ENCODE measurements at places on chromosomes 13 and 19. TPM values are rescaled to one million over a fixed set of nuclear protein-coding genes. Genes with fewer than 3 reads are reported as not detected.

DNA sequence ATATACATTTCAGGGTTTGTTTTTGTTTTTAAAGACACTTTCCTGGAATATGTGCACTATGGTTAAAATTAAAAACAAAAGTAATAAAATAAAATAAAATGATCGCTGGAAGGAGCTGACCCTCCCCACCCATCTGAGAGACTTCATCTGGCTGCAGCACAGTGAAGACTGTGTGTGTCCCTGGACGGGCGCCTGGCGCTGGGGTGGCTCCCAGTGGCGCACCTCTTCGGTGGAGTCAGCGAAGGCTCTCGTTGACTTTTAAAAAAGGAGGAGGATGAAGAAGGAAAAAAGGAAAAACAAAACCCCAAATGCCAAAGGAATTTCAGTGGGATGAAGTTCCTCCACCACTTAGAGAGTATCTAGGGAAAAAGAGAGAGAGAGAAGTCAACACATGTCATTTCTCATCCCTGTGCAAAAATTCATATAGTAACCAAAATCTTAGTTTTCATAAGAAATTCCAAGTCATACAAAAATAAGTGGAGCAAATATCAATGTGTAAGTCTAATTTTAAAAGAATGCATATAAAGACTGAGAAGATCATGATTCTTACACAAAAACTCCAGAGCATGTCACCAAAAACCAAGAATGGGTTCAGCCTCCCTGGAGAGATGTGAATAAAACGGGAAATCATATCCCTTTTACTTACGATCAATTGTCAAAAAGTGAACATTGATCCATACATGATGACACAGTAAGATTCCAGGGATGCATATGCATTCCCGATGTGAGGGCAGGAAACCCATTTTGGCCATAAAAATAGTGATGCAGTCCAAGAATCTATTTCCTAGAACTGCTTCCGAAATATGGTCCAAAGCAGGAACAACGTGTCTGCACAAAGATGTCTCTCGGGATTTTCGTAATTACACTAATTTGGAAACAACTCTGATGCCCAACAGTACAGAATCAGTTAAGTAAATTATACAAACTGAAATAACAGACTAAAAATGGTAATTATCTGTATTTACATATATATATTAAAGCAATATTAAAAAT, 123.8 kb downstream of the STK24 start:
- no peak for DNase-seq

Gene LIM2
- not detected for total RNA-seq

Gene TUBA3C
- not detected for total RNA-seq

DNA sequence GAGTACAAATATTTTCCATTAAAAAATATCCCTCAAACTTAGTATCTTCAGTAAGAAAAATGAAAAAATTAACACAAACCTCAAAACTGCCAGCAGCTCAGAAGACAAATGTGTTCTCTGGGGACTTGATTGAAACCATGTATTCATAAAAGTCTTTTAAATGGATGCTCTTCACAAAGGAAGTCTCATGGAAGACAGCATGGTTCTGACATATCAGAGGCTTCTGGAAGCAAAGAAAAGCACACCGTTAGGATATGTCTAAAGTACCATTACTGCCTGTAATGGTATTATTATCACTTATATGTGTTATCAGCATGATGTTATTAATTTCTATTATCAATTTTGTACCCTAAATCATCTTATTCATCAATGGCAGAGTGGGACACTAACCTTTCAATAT, 302.8 kb downstream of the ENOX1 start:
- no peak for DNase-seq

- no peak for DNase-seq
Observed at GRCh38 chr19:28296506-28296905, 916.4 kb downstream of the UQCRFS1 start.

- DNase-seq = no peak
Observed at GRCh38 chr13:40102854-40103253, 447.4 kb downstream of the COG6 start.

DNA sequence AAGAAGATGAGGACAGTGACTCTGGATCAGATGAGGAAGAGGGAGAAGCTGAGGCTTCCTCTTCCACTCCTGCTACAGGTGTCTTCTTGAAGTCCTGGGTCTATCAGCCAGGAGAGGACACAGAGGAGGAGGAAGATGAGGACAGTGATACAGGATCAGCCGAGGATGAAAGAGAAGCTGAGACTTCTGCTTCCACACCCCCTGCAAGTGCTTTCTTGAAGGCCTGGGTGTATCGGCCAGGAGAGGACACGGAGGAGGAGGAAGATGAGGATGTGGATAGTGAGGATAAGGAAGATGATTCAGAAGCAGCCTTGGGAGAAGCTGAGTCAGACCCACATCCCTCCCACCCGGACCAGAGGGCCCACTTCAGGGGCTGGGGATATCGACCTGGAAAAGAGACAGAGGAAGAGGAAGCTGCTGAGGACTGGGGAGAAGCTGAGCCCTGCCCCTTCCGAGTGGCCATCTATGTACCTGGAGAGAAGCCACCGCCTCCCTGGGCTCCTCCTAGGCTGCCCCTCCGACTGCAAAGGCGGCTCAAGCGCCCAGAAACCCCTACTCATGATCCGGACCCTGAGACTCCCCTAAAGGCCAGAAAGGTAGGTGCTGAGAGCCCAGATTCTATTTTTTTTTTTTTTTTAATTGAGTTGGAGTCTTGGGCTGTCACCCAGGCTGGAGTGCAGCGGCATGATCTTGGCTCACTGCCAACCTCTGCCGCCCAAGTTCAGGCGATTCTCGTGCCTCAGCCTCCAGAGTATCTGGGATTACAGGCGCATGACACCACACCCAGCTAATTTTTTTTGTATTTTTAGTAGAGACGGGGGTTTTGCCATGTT, 2.3 kb downstream of the PPP1R15A start:
- DNase-seq = no peak

Gene FXYD1
- total RNA-seq = 393 TPM

DNA sequence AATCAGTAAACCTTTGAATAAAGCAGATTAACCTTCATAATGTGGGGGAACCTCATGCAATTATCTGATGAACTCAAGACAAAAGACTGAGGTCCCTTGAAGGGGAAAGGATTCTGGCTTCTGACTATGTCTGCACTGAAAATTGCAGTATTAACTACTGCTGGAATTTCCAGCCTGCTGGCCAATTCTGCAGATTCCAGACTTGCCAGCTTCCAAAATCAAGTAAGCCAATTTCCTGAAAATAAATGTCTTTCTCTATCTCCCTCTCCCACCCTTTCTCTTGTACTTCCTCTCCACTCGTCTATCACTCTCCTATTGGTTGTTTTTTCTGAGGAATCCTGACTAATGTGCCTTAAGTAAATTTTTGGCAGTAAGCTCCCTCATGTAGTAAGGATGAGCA, 1479.9 kb upstream of the PRR20A start:
- no peak for DNase-seq

GRCh38 chr13:32938314-32938713, 77.9 kb upstream of the KL start:
- DNase-seq = no peak

Gene CEACAM21
- total RNA-seq = 0.89 TPM

DNA sequence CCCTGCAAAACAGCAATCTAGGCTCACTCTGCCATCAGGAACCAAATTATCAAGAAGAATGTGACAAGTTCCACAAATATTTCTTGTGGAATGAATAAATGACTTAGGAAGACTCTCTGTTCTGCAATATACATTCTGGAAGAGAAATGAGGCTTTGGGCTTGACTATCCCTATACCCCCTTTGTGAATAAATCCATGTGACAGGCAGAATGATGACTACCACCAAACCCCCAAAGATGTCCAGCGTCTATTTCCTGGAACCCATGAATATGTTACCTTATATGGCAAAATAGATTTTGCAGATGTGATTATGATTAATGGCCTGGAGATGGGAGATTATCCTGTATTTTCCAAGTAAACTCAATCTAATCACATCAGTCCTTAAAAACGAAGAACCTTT, 139.3 kb downstream of the ENOX1 start:
- no peak for DNase-seq

- DNase-seq = peak; percentile 42
Observed at GRCh38 chr13:97434397-97435201, 630 bp downstream of the RAP2A start.

- no peak for DNase-seq
Observed at GRCh38 chr19:310141-310651, 19.0 kb upstream of the PLPP2 start.

Gene JSRP1
- 0.27 TPM for total RNA-seq

Gene LHB
- total RNA-seq = 0.55 TPM

DNA sequence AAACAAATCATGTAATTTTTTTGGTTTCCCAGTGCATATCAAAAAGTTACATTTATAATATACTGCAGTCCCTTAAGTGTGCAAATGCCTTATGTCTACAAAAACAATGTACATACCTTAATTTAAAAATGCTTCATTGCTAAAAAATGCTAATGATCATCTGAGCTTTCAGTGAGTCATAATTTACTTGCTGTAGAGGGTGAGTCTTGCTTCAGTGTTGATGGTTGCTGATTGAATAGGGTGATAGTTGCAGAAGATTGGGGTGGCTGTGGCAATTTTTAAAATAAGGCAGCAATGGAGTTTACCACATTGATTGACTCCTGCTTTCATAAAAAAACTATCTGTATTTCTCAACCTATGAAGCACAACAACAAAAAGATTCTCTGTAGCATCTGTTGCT, 613.9 kb downstream of the TBC1D4 start:
- no peak for DNase-seq

DNA sequence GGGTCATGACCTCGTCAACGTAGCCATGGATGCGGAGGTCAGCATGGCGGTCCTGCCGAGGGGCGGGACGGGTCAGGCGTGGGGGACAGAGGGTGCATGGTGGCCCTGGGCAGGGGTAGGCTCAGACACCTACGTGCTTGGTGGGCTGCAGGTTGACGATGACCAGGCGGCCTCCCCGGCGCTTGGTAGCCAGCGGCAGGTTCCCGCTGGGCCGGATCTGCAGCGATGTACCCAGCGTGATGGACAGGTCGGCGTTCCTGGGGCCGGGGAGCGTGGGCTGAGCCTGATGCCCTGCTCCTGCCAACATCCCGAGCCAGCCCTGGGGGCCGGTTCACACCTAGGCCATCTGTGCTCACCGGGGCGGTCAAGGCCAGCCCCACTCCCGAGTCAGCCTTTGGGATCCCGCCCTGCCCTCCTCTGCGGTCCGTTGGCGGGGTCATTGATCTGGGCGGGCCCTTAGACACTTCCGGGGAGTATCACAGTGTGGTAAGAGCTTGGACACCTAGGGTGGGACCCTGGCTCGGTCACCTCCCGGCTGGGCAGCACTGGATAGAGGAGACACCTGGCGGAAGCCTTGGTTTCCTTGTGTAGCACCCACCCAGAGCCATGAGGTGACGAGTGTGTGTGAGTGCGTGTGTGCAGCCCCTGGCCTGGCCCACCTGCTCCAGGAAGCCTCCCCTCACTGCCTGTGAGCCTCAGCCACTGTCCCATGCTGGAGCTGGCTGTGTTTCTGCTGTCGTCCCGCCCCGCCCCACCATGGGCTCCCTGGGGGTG, 7.3 kb downstream of the SIRT6 start:
- DNase-seq = no peak

- DNase-seq = no peak
Observed at GRCh38 chr19:54298357-54299125, 14.4 kb downstream of the LILRA5 start.

DNA sequence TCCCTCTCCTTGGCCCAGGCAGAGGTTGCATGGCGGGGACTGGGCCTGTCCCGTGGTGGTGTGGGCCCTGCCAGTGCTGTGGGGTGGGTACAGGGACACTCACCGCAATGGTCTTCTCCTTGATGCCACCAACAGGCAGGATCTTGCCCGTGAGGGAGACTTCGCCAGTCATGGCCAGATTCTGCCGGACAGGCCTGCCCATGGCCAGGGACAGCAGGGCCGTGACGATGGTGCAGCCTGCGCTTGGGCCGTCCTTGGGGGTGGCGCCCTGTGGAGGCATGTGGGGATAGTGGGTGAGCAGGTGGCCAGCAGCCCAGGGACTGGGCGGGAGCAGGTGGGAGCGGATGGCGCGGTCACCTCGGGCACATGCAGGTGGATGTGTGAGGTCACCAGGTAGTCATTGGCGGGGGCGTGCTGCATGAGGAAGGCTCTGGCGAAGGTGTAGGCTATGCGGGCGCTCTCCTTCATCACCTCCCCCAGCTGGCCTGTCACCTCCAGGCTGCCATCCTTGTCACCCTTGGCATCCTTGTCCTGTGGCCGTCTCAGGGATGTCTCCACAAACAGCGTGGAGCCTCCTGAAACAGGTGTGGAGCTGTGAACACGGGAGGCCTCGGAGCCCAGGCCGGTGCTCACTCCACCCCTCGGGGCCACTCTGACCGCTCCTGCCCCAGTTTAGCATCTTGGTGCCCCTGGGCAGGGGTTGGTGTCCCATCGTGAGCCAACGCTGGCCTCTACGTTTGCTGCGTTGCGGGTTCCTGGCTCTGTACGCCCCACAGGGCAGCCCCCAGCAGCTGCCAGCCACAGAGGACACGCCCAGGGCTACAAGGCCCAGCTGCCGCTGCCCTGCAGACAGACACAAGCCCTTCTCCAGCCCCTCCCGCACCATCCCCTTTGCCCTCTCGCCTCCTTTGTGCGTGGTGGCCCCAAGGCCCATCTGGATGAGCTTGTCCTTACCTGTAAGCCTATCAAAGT, 3.4 kb downstream of the RPL36 start:
- no peak for DNase-seq

DNA sequence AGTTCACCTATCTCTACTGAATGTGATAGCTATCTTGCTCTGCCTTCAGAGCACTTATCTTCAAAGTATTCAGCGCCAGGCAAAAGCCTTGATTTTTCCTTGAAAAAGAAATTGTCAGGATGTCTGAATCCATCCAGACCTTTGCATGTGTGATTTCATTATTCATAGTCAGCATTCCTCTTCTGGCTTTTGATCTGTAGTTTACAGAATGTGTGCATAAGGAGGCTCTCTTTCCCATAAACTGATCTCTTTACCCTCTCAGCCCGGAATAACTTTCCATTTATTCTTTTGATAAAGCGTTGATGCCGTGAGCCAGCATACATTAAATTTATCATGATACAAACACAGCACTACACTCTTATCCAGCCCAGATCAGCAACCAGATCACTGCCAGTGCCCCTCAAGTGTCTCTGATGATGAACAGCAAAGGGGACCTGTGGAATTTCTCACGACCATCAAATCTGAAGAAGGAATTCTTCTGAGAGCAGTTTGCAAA, 130.8 kb downstream of the DNAJC15 start:
- no peak for DNase-seq

- DNase-seq = no peak
Observed at GRCh38 chr13:37068962-37069361, 9.5 kb upstream of the SUPT20H start.
